ENCODE measurements at places on chromosomes 6 and 20.

GRCh38 chr20:48295445-48295903 is 510.2 kb upstream of the SULF2 start:
- DNase-seq: no peak

GRCh38 chr6:42269974-42270510 is 52.4 kb upstream of the MRPS10 start:
- DNase-seq: no peak

DNA sequence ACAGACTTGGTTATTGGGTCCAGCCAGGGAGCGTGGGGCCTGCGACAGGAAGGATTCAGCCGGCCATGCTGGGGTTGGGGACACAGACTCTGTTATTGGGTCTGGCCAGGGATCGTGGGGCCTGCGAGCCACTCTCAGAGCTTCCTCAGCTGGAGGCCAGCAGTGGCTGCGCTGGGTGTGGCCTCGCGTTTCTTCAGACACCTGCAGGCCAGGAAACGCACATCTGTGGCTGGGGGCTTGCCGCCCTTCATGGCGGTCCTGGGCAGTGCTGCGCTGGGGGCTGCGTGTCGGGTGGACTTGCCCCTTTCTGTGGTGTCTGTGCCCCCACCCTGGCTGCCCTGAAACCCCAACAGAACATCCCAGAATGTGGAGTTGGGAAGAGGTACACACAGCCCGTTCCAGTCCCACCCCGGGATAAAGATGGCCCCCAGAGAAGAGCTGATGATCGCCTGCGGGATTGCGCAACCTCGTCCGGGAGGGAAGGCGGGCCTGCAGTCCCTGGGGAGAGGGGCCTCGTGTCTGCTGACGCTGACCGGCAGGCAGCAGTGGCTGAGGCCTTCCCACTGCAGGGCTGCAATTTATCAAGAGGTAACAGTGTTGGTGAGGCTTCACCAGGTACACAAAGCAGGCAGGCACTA is 16.9 kb upstream of the MTG2 start:
- DNase-seq: no peak

DNA sequence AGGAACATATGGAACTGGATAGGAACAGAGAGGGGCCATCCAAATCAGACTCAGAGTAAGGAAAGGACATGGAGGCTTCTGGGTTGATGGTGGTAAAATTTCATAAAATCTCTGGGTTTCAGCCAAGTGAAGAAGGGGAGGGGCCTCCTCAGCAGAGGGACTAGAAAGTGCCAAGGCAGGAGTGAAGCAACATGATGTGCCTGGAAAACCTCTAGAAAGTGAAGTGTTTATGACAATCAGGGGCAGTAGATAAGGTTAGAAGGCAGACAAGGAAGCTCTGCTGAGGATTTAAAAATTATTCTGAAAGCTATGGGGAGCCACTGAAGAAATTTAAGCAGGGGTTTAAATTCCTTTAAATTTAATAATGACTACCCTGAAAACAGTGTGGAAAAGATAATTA is 126.0 kb upstream of the TENT5A start:
- peak; percentile 38 for DNase-seq

GRCh38 chr20:38306379-38306778 is 2.4 kb downstream of the BPI start:
- DNase-seq: no peak

- peak; percentile 67 for DNase-seq
Observed at GRCh38 chr6:39029156-39030011, 19.2 kb upstream of the GLP1R start.

- DNase-seq: no peak
Observed at GRCh38 chr6:21597801-21598673, 4.5 kb downstream of the SOX4 start.

GRCh38 chr20:11166712-11167111 is 492.9 kb upstream of the JAG1 start:
- DNase-seq: no peak

DNA sequence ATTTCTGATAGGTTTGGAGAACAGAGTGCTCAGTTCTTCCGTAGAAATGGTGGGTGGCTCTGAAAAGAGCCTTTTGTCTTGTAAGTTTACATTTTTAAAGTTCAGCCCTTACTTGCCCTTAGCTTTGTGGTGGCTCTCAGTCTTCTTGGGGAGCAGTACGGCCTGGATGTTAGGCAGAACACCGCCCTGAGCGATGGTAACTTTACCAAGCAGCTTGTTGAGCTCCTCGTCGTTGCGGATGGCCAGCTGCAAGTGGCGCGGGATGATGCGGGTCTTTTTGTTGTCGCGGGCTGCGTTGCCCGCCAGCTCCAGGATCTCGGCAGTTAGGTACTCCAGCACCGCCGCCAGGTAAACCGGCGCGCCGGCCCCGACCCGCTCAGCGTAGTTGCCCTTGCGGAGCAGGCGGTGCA is 19.5 kb downstream of the OR2B2 start:
- no peak for DNase-seq

GRCh38 chr20:53613748-53614147 is 20.1 kb upstream of the ZNF217 start:
- DNase-seq: no peak

- no peak for DNase-seq
Observed at GRCh38 chr20:40953856-40954255, 74.8 kb upstream of the TOP1 start.

DNA sequence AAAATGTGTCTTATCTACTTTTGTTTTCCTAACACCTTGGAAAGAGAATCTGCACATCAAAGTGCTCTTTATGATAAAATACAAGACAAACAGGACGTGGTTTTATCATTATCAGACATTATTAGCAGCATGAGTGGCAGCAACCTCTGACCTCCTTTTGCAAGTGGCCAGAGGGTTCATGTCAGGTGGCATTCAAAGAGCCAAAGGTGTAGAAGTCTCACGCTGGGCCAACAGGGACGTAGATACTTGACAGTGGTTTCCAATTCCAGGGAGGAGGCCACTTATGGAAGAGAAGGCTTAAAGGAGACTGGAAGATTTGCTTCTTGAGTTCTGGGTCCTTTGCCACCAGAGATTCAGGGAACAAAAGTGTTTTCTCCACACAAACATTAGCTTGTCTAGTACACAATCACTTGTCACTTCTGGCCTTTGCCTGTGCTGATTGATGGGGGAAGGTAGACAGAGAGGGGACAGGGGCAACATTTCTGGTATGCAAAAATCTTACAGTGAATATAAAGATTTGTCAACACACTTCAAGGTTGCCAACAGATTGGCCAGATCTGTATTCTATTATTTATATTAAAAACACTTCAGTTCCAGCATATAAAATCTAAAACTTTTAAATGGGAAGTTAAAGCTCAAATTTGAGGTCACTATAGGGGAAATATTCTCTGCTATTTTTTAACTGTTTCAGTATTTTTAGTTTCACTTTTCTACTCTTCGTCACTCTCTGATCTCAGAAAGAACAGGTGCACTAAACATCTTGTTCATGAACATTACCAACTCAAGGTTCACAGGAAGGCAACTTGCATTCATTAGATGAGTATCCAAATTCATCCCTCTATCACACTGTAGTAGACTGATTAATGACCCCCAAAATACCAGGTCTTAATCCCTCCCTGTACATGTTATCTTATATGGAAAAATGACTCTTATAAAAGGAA is 52.1 kb upstream of the FBXO30 start:
- DNase-seq: peak; percentile 12

DNA sequence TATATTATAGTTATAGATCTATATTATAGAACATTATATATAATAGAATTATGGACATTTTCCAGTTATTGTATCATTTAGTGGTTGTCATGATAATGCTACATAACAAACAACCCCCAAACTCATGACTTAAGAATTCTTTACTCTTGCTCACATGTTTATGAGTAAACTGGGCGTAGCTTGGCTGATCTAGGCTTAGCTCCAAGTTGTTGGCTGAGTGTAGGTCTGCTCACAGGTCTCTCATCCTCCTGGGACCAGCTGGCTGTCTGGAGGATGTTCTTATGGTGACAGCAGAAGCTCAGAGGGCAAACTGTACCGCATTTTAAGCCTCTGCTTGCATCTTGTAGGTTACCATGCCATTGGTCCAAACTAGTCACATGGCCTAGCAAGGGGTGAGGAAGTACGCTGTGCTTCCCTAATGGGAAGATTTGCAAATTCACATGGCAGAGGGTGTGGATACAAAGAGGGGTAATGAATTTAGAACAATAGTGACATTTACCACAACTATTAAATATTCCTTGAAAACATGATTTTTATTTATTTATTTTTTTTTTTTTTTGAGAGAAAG is 34.2 kb downstream of the ARHGAP40 start:
- DNase-seq: peak; percentile 23

All from OCI-M1 (cell line).